Nasal cavity respiratory epithelium epithelial cell of viscerocranial mucosa (primary cell): ENCODE measurements at places on chromosomes 7 and 10. TPM values are rescaled to one million over a fixed set of nuclear protein-coding genes. Genes with fewer than 3 reads are reported as not detected.

The ANKRD61 gene
- under 0.01 and 0.21 TPM in 2 replicates for total RNA-seq

The OPN4 gene
- total RNA-seq, result not detected in 2 replicates

The CLEC2L gene
- not detected in 2 replicates for total RNA-seq

The NT5C2 gene
- 159 and 173 TPM in 2 replicates for total RNA-seq

The GTF2IRD2 gene
- total RNA-seq, result 2.4 and 3.4 TPM in 2 replicates

The PNLIPRP3 gene
- 29.0 and 171 TPM in 2 replicates for total RNA-seq

The STEAP1B gene
- total RNA-seq, result 1.6 and 5.5 TPM in 2 replicates

The TMEM225B gene
- 0.43 and 1.4 TPM in 2 replicates for total RNA-seq

The CAV1 gene
- 120 and 483 TPM in 2 replicates for total RNA-seq

The CYP2C18 gene
- total RNA-seq, result 0.34 and 4.1 TPM in 2 replicates

The PPP3CB gene
- total RNA-seq, result 20.5 and 35.8 TPM in 2 replicates

The LIPF gene
- not detected in 2 replicates for total RNA-seq

The RASA4B gene
- total RNA-seq, result 0.85 and 1.0 TPM in 2 replicates

The PNLIPRP2 gene
- total RNA-seq, result not detected in 2 replicates

The MMP21 gene
- total RNA-seq, result not detected in 2 replicates

The GCK gene
- total RNA-seq, result 0.14 and 0.34 TPM in 2 replicates

The GALNT17 gene
- not detected in 2 replicates for total RNA-seq

The NYAP1 gene
- 0.34 and 0.64 TPM in 2 replicates for total RNA-seq

The GPR15LG gene
- under 0.01 and 1.2 TPM in 2 replicates for total RNA-seq

The MCMBP gene
- total RNA-seq, result 53.7 and 71.2 TPM in 2 replicates

The AOAH gene
- not detected in 2 replicates for total RNA-seq

The ACBD7 gene
- total RNA-seq, result under 0.01 and 0.07 TPM in 2 replicates

The NPFFR1 gene
- total RNA-seq, result not detected in 2 replicates

The LRRD1 gene
- under 0.01 and 0.14 TPM in 2 replicates for total RNA-seq

The UCMA gene
- total RNA-seq, result not detected in 2 replicates

The C10orf105 gene
- not detected in 2 replicates for total RNA-seq

The CRYGN gene
- 0.14 TPM in 1 of 2 replicates, not detected in the other for total RNA-seq

The INMT gene
- total RNA-seq, result not detected in 2 replicates

The TMEM26 gene
- total RNA-seq, result not detected in 2 replicates

The USP6NL gene
- total RNA-seq, result 13.0 and 15.0 TPM in 2 replicates

The SMARCD3 gene
- total RNA-seq, result 1.4 and 5.6 TPM in 2 replicates

The CLRN3 gene
- total RNA-seq, result not detected in 2 replicates

The CCDC126 gene
- 19.5 TPM in 2 replicates for total RNA-seq

The PHKG1 gene
- 0.50 and 0.68 TPM in 2 replicates for total RNA-seq

The GNGT1 gene
- total RNA-seq, result not detected in 2 replicates

The UCN3 gene
- total RNA-seq, result not detected in 2 replicates

The LBX1 gene
- not detected in 2 replicates for total RNA-seq

The PCLO gene
- total RNA-seq, result 3.1 and 6.6 TPM in 2 replicates

The CPSF4 gene
- 51.2 and 66.0 TPM in 2 replicates for total RNA-seq

The IQCE gene
- total RNA-seq, result 6.2 and 13.4 TPM in 2 replicates
